Activated naive CD4-positive, alpha-beta T cell treated with anti-CD3 and anti-CD28 coated beads, Interleukin-2, amount 50 U/mL, for 16 hours (primary cell): ENCODE measurements at places on chromosomes 5 and 9.
A peak's percentile ranks its signal among the peaks of the same experiment; 100 is the strongest.

GRCh38 chr5:169988206-169988605, 7.9 kb upstream of the INSYN2B start:
- no peak for DNase-seq

DNA sequence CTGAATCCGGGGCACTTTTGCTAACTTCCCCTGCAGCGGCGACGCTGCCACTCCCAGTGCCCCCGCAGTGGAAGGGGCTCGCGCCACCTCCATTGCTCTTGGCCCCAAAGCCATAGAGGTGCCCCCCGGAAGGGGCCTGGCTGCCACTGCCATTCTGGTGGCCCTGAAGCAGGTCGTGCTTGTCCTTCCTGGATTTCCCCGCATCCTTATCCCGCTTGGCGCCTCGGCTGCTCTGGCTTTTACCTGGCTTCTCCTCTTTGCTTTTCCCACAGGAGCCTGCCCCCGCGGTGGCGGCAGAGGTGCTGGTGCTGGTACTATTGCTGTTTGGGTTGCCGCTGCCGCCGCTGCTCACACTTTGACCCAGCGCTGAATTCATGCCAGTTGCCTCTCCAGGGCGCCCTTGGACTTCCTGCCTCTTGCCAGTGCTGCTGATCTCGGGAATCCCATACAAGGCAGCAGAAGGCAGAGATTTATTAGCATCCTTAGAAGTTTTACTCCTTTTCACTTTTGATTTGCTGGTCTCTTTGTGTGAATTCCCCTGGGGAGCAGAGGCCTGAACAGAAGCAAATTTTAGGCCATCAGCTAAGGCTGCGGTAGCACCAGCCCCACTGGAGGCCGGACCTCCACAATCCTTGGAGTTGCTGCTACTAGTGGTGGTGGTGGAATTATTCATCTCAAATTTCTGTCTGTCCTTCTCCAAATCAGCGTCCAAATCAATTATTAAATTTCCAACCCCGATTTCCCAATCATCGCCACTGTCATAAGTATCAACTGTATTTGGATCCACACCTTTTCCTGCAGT, 2.1 kb downstream of the ZNF608 start:
- no peak for DNase-seq

GRCh38 chr5:40406741-40407211, 272.9 kb upstream of the PTGER4 start:
- DNase-seq = no peak

- DNase-seq = no peak
Measured at GRCh38 chr5:125595095-125595494, 828.1 kb upstream of the GRAMD2B start.

DNA sequence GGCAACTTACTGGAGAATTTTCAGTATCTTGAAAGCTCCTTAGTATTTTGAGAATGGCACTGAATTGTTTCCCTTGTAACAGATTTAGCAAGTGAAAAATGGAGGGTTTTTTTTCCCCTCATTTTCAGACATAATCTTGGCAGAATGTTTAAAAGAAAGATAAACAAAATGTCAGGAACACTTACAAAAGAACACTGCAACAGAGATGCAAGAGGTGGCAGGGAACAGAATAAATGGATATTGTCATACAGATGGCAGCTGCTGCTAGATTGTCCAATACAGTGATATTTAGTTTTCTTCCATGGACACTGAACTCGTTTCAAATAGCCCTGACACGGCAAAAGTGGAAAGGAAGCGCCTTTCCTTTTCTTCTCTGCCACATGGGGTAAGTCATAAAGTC, 76.9 kb upstream of the ZNF608 start:
- DNase-seq = no peak

DNA sequence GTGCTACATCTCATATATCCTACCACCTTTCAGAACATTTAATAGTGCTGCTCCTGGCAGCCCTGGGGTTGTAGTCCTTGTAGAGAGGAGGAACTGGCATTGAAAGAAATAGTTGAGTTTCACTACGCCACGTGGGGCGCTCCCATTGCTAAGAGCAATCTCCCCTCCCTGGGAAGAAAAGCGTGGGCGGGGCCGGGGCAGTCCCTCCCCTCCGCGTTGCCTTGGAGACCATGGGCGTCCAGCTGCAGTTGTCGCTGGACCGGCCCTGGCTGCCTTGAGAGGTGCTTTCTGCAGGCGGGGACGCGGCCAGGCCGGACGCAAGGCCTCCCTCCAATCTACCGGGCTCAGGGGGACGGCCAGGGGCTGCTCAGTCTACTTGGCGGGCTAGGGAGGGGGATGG, 368 bp upstream of the CCDC180 start:
- peak; percentile 18 for DNase-seq

- DNase-seq = no peak
Measured at GRCh38 chr5:63240063-63240755, 661.6 kb downstream of the LRRC70 start.

- DNase-seq = no peak
Measured at GRCh38 chr5:166262395-166262794, 2029.0 kb upstream of the WWC1 start.
